BE2C (cell line): ENCODE measurements at places on chromosomes 1 and 21.

- DNase-seq = no peak
Measured at GRCh38 chr1:54572542-54572850, 24.5 kb downstream of the ACOT11 start.

DNA sequence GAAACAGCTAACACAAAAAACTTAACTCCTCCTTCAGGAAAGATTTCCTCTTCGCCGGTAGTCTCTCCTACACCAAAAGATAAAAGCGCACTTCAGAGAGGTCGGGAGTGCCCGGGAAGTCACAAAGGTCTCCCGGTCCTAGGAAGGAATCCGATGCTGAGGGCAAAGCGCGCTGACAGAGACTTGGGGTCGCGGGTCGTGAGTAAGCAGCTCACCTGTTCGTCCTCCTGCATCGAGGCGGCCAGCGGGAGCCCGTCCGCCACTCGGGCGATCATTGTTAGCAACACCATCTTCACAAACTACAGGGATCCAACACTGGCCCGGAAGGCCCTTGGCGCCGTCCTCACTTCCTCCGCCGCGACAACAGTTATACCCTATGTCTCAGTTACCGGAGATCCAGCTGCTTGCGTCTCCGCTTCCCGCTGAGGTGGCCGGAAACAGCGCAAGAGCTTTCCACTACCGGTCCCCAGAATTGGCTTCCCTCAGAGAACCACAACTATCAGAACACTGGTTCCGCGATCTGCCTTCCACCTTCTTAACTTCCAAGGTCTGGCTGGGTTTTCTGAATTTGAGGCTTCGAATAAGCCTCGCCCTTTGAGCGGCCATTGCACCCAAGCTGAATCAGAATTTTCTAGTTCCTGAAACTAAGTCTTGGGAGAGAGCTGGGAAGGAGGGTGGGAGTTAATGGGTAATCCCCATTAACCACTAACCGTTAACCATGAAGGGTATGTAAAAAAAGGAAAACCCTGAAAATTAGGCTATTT lies at the start of gene SEC22B:
SEC22B (minus strand) TSS at position 429 of the 764 bp plus-strand sequence; CDS start at position 290, 139 bp downstream.
- peak; percentile 88 for DNase-seq

GRCh38 chr1:152946248-152946647 lies 758 bp upstream of the SPRR5 start:
- no peak for DNase-seq

DNA sequence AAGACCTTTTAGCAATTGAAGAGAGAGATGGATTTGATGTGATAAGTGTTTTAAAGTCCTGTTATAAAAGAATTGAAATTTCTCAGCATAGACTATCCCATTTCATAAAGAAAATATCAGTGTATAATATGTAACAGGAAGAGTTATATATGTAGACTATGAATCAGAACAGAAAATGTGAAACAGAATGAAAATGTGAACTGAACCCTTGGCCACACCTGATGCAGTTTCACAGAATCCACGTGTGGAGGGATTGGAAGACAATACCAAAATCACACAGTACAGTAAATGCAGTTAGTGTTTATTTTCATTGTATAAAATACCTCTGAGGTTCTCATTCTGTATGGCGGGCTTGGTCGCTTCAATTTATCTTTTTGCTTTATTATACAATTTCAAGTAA lies 9.9 kb upstream of the SLAMF1 start:
- DNase-seq = no peak

DNA sequence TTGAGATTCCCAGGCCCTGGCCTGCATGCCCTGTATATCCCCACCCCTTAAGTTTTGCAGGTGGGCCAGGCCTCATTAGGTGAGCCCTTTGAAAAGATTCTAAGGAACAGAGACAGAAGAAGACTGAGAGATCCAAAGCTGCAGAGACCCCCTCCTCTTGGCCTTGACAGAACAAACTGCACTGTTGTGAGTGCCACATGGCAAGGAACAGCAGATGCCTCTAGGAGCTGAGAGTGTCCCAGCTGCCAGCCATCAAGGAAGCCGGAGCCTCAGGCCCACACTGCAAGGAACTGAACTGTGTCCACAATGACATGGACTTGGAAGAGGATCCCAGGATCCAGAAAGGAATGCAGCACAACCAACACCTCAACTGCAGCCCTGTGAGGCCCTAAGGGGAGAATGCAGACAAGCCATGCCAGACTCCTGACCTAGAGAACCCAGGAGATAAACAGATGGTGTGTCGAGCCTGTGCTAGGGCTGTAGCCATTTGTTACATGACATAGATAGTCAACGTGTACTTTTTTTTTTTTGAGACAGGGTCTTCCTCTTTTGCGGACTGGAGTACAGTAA lies 182.7 kb downstream of the AJAP1 start:
- no peak for DNase-seq

- DNase-seq = no peak
Measured at GRCh38 chr1:160419838-160420169, 19.4 kb downstream of the VANGL2 start.

- DNase-seq = no peak
Measured at GRCh38 chr1:203592730-203593129, 33.9 kb upstream of the ATP2B4 start.

- DNase-seq = no peak
Measured at GRCh38 chr1:63651161-63651701, 58.0 kb downstream of the PGM1 start.

GRCh38 chr21:16258844-16259611 lies 529.2 kb downstream of the USP25 start:
- no peak for DNase-seq

- no peak for DNase-seq
Measured at GRCh38 chr1:187999973-188000372, 1171.2 kb downstream of the PLA2G4A start.

GRCh38 chr1:1614954-1615255 lies 395 bp upstream of the MIB2 start:
- no peak for DNase-seq

DNA sequence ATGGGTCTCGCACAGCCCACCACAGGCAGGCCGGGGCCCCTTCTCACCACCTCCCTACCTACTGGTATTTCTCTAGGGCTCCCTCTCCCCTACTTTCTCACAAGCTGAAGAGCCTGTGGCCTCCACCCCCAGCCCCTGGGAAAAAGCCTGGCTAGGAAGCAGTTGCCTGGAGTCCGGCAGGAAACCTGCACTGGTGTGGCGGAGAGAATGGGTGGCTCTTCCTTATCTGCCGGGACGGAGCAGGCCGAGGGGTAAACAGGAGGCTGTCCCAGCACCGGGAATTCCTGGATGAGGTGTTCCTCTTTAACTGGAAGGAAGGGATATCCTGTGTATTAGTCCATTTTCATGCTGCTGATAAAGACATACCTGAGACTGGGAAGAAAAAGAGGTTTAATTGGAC lies 125.8 kb downstream of the TLR5 start:
- DNase-seq = no peak

GRCh38 chr1:217270101-217270500 lies 360.8 kb downstream of the GPATCH2 start:
- DNase-seq = no peak

GRCh38 chr1:151518936-151519335 lies 7.7 kb downstream of the CGN start:
- DNase-seq = no peak

- DNase-seq = no peak
Measured at GRCh38 chr1:207365063-207365462, 43.6 kb downstream of the CD55 start.

DNA sequence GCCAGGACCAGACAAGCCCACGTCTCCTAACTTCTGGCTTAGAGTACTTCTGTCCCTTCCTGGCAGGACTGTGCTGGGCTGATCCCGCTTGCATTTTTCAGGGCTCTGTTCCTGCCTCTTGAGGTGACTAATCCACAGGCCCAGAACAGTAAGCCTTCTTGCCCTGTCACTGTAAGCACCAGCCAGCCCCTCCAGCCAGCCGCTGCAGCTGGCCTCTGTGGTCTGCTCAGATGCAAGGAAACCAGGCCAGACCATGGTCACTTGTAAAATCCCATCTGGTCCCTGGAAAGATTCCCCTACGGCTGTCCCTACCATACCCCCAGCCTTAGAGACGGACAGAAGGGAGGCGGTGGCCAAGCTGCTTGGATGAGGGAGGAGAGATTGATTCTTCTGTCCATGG lies 74.2 kb downstream of the KIRREL1 start:
- no peak for DNase-seq

DNA sequence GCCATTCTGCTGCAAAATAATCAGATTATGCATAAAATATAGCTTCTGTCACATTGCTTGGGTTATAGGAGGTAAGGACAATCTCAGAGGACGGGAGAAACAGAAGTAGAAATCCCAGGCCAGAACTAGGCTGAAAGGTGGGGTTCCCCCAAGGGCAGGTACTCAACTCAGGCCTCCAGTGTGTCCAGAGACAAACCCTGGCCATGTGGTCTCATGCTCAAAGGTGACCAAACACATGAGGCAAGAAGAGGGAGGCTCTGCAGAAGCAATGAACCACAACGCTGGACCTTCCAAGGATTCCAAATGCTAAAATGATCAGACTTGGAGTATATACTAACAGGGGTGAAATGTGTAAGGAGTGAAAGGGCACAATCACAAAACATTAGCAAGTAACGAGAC lies 103.8 kb downstream of the DMRTB1 start:
- no peak for DNase-seq

- no peak for DNase-seq
Measured at GRCh38 chr1:23989263-23989662, 9.1 kb upstream of the SRSF10 start.

DNA sequence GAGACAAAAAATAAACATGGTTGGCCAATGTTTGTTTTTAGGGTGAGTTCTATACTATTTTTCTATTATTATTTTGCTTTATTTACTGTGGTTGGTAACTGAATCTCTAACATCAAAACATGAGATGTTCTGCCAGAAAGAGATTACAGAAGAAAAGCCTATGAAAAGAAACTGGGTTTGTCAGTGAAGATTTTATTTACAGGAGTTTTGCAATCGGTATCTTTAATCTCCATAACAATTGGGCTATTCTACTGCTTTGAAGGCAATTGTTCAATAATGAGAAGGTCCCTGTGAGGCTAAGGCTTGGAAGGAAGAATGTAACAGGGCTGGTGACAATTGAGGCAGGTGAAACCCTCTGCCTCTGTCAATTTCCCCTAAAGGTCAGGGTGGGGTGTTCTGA lies 155.5 kb downstream of the CLIC6 start:
- DNase-seq = no peak

- peak; percentile 47 for DNase-seq
Measured at GRCh38 chr1:28208818-28209441, 23.9 kb downstream of the DNAJC8 start.

DNA sequence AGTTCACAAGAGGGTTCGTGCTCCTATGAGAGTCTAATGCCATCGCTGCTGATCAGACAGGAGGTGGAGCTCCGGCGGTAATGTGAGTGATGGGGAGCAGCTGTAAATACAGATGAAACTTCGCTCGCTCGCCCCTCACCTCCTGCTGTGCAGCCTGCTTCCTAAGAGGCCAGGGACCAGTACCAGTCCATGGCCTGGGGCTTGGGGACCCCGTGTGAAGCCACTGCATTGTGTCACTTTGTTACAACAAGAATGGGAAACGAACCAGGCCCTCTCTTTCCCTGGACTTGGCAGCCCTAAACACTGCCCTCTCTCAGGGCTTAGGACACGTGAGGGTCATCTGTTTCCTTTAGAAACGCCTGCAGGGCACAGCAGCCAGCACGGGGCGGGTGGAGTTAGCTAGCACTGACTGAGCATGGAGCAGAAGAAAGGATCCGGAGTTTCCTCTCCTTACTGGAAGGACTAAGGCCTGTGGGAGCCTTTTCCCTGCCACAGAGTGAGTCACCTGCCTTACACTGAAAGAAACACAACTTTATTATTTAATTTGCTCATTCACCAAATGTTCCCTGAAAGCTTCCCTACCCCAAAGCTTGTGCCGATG lies 185.2 kb upstream of the TMEM51 start:
- DNase-seq = no peak

GRCh38 chr21:42574234-42575027 lies 60.8 kb downstream of the SLC37A1 start:
- DNase-seq = peak; percentile 46

DNA sequence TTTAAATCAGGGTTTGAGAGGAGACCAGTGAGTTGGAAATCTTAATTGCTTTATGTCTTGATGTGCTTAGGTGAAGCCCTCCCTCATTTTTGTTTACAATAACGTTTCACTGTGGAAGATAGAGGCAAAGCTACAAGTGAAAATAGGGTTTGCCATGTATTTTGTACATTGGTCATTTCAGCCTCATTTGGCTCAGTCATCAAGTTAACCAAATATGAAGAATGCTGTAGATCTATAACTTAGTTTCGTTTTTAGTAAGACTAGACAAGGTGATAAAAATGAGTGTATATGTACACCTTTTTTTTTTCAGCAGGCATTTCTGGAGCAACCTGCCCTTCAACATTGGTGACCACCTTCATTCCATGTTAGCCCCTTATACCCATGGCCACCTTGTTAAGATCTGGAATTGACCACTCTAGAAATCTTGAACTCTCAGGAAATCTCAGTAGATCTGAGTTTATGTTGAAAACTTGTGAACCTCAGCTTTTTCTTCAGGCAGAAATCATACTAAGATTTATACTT lies 2.9 kb downstream of the NFYC start:
- DNase-seq = no peak

DNA sequence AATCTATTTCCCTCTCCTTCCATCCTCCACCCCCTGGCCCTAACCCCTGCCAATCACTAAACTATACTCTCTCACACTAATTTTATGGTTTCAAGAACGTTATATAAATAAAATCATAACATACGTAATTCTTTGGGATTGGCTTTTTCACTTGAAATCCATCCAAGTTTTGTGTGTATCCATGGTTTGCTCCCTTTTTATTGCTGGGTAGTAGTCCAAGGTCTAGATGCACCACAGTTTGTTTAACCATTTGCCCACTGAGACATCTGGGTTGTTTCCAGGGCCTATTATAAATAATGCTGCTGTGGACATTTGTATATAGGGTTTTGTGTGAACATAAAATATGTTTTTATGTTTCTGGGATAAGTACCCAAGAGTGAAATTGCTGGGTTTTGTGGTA lies 61.4 kb downstream of the TEX35 start:
- no peak for DNase-seq

DNA sequence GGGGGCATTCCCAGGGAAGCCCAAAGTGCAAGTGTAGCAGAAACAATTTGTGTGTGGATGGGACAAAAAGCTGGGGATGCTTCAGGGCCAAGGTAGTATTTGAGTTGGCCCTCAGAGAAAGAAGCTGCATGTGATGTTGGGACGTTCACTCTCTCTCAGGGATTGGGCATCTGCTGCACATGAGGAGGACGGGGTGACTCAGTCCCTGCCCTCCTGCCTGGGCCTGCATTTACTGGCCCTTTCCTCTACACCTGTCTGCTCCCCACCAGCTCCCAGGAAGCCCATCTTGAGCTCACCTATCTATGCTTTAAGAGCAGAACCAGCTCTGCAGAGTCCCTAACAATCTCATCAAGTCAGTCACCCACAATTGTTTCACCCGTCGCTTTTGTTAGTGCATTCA lies 23.5 kb upstream of the MPZL1 start:
- no peak for DNase-seq

DNA sequence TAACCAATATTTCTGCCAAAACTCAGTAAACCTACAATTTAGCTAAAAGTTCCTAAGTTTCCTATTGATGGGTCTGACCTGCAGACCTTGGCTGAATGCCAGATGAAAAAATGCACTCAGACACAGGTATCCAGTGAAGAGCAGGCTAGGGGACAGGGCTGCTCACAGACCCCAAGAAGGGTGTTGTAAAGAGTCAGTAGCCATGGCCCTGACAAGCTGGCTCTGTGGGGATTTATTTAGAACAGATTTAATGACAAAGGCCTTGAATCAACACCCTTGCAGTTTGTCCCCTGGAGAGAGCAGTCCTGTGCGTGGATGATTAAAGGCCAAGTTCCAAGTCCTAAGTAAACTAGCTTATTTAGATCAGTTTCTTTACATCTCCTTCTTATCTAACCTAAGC lies 1243.2 kb upstream of the ADGRL4 start:
- no peak for DNase-seq
